ENCODE measurements at places on chromosomes 1 and 21. TPM values are rescaled to one million over a fixed set of nuclear protein-coding genes. Genes with fewer than 3 reads are reported as not detected.

DNA sequence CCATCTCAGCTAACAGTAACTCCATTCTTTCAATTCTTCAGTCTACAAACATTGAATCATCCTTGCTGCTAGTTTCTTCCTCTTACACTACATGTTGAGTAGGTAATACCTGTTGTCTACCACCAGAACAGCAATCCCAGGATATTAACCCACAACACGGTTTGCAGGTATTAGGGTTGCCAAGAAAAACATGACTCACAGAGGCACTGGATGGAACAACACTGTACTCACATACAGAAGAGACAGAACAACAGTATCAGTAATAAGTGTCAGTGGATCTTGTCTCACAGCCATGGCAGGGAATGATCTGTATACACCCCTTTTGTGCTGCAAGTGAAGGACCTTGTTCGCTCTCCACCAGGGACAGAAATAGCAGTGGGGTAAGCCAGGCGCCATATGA lies 212.1 kb downstream of the GPR52 start:
- DNase-seq, result no peak

DNA sequence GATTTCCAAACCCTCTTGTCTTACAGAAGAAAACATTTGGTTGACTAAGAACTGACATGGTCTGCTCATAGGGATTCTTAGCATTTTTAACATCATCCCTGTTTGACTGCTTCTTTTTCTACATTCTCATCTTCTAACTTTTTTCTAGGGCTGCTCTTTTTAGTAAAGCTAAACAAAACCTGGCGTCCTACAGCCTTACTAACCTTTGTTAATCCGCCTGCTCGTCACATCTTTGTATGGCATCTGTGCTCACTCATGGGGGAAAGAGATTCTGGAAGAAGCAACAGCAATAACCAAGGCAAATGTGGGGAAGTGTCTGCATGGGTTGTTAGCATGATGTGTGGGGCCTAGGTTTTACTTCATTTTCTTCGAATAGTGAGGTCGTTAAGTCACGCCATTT lies 92.0 kb downstream of the KIF1B start:
- peak; percentile 51 for DNase-seq

C1orf146 gene
- total RNA-seq, result not detected

DNA sequence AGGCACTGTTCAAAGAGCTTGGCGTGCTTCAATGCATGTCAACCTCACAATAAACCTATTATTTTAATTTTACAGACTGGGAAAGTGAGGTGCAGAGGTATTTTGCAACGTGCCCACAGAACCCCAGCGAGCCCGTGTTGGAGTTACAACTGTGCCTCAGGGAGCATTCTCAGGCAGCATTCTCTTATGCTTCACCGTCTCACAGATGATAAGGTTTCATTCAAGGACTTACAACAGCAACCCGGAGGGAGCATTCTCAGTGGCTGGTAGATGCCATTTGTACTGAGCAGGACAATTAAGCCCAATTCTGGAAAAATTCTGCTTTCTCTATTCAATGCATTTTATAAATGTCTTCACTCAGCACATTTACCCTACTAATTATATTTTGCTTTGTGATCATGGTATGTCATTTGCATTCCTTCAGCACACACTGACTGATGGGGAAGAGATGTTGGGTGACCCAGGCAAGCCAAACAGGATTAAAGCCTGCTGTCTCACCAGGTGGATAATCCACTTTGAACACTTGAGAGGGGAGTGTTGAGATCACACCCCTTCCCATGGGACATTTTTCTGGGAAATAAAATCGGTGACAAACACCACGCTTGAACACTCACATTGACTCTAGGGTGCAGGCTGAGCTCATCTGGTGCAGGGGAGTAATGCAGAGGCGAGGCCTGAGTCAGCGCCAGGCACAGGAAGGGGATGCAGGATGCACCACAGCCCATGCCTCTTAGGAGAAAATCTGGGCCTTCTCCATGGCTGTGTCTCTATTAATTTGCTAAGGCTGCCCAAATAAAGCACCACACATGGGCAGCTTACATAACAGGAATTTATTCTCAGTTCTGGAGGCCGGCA lies 113.9 kb downstream of the CLIC6 start:
- no peak for DNase-seq

GRCh38 chr21:33478935-33479678 lies 667 bp downstream of the TMEM50B start:
- peak; percentile 73 for DNase-seq

- DNase-seq, result no peak
Measured at GRCh38 chr21:41913230-41913629, 34.1 kb upstream of the PRDM15 start.

CCDC30 gene
- 2.0 TPM for total RNA-seq

PIGV gene
- 19.7 TPM for total RNA-seq

ADGRL2 gene
- total RNA-seq, result 270 TPM

- DNase-seq, result no peak
Measured at GRCh38 chr1:22525211-22525610, 38.1 kb upstream of the EPHA8 start.

UBE4B gene
- 66.2 TPM for total RNA-seq

- peak; percentile 97 for DNase-seq
Measured at GRCh38 chr1:28259934-28260802, 850 bp downstream of the SESN2 start.

GRCh38 chr1:55329808-55330432 lies 114.8 kb upstream of the USP24 start:
- no peak for DNase-seq

DNA sequence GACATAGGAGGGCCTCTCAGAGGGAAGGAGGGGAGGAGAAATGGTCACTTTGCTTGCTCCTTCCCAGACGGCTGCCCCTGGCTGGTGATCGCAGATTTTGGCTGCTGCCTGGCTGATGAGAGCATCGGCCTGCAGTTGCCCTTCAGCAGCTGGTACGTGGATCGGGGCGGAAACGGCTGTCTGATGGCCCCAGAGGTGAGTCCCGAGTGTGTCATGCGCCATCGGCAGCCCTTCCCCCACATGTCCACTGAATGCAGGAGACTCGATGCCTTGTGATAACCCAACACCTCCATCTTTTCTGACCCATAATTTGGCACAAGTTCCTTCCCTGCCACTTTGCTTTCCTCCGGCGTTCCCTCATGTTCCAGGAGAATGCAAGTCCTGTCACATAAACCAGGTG lies 12.7 kb downstream of the DDOST start:
- DNase-seq, result no peak

DNA sequence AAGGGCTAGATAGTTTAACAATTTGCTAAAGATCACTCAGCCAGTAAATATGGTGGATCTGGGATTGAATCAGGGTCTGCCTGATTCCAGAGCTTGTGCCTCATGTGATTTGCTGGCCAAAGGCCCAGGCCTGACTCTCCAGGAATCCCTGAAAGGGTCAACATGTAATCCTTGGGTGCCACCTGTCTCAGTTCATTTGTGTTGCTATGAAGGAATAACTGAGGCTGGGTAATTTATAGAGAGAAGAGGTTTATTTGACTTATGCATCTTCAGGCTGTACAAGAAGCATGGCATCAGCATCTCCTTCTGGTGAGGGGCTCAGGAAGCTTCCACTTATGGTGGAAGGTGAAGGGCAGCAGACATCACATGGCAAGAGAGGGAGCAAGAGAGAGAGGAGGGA lies 144.9 kb downstream of the FCRL5 start:
- DNase-seq, result no peak

DNA sequence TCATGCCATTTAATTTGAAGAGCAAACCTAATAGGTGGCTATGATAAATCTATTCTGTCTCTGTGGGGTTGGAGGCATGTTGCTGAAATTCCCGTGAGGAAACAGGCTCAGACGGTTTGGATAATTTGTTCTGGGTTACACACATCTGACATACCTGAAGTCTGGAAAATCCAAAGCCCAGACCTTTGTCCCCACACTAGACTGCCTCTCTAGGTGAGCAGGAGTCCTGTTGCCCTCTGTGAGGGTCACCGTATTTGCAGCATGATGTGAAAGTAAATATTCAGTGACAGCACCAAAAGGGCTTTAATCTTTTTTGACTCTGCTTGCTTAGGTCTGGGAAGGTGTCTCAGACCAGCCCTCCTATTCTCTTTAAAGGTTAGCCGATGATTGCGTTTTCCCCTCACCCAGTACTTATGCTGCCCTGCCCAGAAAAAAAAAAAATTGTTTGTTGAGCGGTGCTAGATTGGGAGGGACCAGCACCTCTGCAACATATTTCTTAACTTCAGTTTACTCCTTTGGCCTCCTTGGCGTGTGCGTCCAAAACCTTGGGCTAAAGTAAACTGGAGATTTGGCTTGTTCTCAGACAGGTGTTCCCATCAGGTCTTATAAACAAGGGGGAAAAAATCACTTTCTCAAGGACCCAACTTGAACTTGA lies 67.0 kb downstream of the CACHD1 start:
- DNase-seq, result no peak

- DNase-seq, result peak; percentile 11
Measured at GRCh38 chr1:207695891-207696290, 51.0 kb downstream of the CR1L start.

FOXD2 gene
- total RNA-seq, result 0.32 TPM

GRCh38 chr1:60848583-60849188 lies 233.7 kb upstream of the NFIA start:
- peak; percentile 58 for DNase-seq

GRCh38 chr1:61284248-61284854 lies 202.0 kb downstream of the NFIA start:
- DNase-seq, result peak; percentile 82

- DNase-seq, result no peak
Measured at GRCh38 chr1:244674446-244674845, 21.5 kb downstream of the DESI2 start.

- DNase-seq, result no peak
Measured at GRCh38 chr1:223217781-223218180, 74.7 kb upstream of the TLR5 start.

DNA sequence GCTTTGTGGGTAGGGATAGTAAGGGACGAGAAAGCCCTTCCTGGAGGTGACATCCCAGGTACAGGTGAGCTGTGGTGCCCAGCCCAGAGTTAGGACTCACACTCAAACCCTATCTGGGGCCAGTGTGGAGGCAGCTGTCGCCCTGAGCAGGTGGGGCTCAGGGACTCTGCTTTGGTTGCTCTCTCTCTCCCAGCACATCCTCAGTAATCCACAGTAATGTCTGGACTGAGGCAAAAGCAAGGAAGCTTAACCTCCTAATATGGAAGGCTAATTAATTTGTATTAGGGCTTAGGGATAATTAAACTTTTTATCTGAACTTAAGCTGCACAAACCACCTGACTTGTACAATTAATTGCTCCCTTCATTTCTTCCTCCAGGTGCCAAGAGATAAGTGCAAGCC lies 38.2 kb downstream of the DDX20 start:
- DNase-seq, result no peak

DNA sequence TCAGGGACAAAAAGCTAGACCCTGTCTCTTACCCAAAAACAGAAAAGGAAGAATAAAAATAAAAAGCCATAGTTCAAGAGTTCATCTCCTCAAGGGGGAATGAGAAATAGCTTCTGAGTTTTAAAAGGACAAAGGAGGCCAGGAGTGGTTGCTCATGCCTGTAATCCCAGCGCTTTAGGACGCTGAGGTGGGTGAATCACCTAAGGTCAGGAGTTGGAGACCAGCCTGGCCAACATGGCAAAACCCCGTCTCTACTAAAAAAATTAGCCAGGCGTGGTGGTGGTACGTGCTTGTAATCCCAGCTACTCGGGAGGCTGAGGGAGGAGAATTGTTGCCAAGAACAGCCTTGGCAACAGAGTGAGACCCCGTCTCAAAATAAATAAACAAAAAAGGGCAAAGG lies 38.6 kb upstream of the CPLANE2 start:
- no peak for DNase-seq

RPL5 gene
- total RNA-seq, result 3,732 TPM

ROR1 gene
- total RNA-seq, result 32.0 TPM

DNA sequence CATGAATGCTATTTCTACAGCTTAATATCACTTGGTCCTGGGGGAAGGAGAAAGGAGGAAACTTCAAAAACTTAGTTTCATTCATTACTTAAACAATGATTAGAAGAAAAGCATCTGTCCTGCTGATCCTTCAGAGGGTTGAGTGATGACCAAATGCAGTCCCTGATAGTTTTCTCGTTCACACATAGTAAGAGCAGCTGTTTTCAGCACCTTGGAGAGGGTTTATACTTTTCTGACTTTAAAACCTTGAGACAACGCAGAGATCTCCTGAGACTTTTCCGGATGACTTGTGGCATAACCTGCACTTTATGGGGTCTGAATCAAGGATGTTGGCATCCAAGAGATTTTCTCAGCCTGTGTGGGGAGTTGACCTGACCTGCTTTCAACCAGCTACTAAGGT lies 94.0 kb upstream of the KCND3 start:
- DNase-seq, result peak; percentile 75

- DNase-seq, result peak; percentile 11
Measured at GRCh38 chr1:178094739-178095645, 1.1 kb downstream of the RASAL2 start.

CENPF gene
- 213 TPM for total RNA-seq

All from neural progenitor cell (in vitro differentiated cells).